ENCODE measurements at places on chromosomes 16 and 17.

DNA sequence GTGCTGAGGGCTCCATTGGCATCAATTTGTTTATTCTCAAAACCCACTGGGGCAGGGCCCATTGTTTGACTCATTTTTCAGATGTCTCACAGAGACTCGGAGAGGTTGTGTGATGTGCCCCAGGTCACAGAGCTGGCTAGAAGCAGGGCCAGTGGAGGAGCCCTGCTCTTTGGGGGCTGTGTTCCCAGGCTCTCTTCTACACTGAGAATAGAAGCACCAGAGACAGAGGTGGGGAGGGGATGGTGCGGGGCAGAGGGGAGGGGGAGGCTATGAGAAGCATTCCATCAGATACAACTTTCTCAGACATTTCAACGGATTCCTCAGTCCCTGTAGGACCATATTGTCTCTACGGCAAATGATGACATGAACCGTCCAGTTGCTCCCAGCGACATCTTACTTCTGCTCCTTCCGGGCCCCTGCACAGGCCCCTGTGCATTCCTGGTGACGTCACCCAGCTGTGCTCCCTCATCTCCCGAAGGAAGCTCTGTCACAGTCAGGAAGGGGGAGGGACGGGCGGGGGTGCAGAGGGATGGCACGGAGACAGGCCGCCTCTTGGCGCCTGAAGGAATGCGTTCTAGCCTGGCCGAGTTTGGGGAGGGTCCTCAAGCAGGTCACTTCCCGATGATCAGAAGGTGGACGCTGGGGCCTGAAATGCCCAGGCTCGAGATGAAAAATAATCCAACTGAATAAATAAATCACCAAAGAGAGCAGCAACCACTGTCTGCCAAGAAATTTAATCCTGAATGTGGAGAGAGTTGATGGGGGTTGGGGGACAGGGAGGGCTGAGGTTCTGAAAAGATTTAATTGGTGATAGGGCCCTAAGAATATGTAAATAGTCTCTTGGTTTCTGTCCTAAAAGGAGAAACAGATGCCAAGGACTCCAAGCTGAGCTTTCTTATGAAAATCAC lies 114.1 kb downstream of the NOG start:
- DNase-seq: peak; percentile 37

DNA sequence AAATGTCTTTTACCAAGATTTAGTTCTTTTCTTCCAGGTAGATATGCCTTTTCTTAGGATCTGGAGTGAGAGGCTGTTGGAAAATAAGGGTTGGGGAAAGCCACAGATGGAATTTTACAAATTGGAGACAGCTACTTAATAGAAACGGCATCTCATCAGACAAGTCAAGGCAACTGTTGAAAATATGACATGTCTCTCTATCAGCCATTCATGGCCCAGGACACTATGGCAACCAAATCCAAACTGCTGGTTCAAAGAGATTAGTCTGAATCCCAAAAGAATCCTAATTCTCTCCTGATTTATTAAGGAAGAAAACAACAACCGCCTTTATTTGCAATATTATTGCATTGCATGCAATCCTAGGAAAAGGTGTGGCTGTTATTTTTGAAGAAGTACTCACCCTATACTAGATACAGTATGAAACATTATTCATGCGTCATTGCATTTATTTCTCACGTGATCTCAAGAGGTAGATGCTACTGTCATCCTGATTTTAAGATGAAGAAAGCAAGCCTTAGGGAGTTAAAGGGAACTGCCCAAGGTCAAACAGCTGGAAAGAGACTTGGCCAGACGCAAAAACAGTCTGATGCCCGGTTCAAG lies 12.6 kb upstream of the CEP20 start:
- DNase-seq: no peak

GRCh38 chr16:56161658-56162057 lies 29.6 kb upstream of the GNAO1 start:
- no peak for DNase-seq

DNA sequence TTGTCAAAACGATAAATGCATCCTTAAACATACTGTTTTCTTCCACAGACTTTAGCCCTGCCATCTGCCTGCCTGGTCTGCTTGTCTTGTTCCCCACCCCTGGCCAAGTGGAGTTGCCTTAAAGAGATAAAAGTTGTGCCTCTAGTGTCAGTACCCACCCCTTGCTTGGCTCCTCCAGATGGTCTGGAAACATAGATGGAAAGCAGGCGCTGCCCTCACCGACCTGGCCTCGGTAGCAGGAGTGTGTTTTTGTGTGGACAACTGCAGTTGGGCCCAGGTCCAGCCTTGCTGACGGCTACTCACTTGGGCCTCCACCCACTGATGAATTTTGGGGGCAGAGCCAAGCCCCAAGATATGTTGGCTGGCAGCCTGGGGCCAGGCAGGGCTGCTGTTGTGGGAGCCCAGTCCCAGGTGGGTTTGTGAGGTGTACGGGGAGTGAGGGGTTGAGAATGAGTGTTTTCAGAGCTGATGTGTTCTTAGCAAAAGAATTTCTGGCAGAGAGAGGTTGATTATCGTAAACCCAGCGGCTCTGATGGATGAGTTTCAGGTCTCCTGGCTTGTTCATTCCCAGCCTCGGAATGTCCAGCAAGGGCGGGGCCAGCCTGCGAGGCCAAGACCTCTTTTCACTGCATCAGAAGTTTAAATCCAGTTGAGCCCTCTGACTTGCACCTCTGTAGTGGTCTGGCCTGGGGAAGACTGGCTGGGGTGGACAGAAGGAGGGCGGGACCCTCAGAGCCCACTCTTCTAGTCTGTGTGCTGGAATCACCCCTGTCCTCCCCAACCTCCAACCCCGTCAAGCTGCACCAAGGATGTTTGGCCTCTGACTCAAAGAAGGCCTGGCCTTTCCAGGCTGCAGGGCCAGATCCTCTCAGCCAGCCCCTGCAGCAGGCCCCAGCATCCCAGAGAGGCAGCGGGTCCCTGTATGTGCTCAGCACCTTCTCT lies 179.7 kb downstream of the RAB11FIP4 start:
- no peak for DNase-seq

DNA sequence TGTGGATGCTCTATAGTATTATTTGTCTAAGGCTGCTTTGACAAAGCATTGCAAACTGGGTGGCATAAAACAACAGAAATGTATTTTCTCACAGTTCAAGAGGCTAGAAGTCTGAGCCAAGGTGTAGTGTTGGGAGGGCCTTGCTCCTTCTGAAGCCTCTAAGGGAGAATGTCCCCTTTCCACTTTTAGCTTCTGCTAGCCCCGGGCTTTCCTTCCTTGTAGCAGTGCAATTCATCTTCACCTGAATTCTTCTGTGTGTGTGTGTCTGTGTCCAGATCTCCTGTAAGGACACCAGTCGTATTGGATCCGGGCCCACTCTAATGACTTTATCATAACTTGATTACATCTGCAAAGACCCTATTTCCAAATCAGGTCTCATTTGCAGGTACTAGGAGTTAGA lies 18.1 kb downstream of the KCNJ16 start:
- no peak for DNase-seq

- DNase-seq: no peak
Observed at GRCh38 chr17:38851434-38851833, 2.1 kb downstream of the RPL23 start.

- no peak for DNase-seq
Observed at GRCh38 chr17:50101346-50102163, 6.4 kb downstream of the PDK2 start.

DNA sequence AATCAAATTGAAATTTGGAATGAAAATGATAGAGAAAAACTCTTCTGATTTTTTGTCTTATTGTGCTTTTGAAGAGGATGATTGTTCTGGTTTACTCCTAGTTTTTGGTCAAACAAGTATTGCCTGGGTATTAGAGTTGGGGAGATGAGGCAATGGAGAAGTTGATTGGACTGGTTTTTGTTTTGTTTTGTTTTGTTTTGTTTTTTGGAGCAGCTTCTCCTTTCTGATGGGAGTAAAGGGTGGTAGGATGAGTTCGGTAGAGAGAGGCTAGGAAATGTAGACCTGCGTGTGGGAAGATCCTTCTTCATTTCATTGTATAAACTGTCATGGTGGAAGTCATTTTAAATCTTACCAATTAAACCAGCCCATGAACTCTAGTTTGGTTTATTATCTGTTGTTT lies 17.7 kb downstream of the ATP6V0A1 start:
- DNase-seq: no peak

DNA sequence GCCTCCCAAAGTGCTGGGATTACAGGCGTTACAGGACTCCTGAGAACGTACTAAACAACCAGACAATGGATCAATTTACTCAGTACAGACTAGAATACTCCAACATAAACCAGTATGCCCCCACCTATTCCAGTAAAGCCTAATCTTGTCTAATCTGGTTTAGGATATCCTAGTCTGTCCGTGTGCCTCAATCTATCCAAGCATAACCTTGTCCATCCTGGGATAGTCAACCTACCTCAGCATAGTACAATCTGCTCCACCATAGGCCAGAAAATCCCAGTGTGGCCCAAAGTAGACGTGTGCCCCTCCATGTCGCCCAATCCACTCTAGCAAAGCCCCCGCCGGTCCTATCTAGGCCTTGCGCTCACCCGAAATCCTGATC lies 625 bp downstream of the DVL2 start:
- no peak for DNase-seq

GRCh38 chr16:88881675-88882357 lies 15.4 kb upstream of the PABPN1L start:
- DNase-seq: no peak

- DNase-seq: peak; percentile 97
Observed at GRCh38 chr16:29805232-29806098, 864 bp upstream of the MAZ start.

GRCh38 chr17:31321481-31321880 lies at the start of gene EVI2A:
Gene EVI2A, minus strand, starts transcription at chr17:31321622. Its CDS starts 2,609 bp downstream, at chr17:31319013.
- no peak for DNase-seq

DNA sequence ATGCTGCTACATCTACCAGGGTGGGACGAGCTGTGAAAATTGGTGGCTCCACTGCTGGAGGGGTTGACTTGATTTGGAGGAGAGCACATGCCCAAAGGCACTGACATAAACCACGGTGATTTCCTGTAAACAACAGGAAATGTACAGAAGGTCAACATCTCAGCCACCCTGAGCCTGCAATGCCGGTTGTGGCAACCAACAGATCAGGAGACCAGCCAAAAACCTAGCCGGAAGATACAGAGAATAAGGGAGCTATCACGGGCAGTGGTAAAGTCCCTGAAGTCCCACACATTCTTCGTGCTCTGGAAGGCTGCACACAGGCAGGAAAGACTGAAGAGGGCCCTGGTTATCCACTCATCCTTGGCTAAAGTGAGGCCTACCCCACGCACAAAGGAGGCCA lies 56.2 kb downstream of the ADCY9 start:
- DNase-seq: no peak

GRCh38 chr17:36702636-36703035 lies 101.3 kb downstream of the MRM1 start:
- no peak for DNase-seq

GRCh38 chr17:1054656-1055055 lies 57.7 kb downstream of the TIMM22 start:
- DNase-seq: no peak

DNA sequence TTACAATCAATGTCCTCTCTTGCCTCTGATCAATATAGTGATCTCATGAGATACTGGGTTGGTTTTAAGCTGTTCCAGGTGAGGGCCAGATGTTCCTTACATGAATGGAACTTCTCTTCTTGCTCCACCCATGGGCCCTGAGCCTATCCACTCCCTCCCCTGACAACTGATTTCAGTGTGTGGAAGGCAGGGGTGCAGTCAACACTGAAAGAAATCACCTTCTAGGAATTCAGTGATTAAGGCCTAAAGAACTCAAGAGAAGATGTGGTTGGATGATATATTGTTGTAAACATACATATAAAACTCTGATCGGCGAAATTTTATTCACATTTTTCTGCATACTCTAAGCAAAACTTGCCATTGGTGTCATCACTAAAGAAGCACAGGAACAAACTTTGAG lies 6.7 kb upstream of the GOSR2 start:
- DNase-seq: no peak

DNA sequence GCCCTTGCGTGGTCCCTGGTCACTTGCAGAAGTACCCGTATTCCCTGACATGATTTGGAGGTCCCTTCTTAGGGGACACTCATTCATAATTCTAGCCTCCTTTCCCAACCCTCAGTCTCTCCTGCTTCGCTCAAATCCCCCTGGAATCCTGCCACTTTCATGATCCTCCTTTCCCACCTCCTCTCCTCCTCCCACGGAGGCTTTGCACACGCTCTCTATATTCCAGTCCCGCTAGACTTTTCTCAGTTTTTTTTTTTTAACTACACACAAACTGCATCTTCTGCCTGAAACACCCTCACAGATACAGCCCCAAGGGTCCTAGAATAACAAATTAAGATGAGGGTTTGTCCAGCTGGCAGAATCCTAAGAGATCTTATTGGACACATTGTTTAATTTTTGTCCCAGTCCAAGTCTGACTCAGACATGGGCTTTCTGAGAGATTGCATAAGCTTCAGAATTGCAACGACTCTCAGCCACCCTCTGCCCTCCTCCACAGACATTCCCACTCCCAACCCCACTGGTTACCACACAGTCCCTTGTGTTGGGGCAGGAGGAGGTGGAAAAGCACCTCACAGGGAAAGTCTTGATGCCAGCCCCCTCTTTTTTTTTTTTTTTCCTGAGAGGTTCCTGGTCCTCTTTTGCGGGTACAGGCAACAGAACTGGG lies 739.5 kb upstream of the EEF2KMT start:
- DNase-seq: no peak

DNA sequence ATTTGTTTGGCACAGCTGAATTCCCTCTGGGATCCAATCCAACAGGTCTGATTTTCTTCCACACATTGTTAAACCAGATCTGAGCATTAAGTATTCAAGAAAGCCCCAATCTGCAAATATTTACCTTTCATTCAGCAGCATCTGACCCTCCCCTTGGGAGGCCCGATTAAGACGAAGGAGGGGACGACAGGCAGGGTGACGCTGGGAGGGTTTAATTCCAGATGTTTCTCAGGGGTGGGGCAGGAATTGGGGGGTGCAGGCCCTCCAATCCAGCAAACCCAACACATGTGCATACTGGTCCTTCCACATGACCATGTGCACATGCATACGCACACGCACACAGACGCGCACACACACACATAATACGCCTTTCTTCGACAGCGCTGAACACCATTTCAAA lies 240.5 kb downstream of the GSG1L start:
- no peak for DNase-seq

DNA sequence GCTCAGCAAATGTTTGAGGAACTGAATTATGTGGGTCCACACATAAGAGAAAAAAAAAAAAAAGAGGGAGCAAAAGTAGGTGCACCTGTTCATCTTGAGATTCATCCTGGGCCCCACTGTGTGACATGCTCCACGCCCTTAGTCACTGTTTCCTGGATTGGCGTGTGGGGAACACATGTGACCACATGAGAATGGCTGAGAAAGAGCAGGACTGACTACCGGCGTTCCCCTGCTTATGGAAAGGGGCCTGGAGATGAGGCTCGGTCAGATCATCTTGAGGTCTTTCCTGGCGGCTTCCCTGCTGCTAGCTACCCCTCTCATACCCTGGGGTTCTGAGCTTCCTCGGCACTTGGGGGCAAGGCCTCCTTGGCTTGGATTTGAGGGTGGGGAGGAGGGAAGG lies 3.9 kb downstream of the DEXI start:
- no peak for DNase-seq

- no peak for DNase-seq
Observed at GRCh38 chr16:67703626-67704025, 15.5 kb downstream of the GFOD2 start.

- DNase-seq: no peak
Observed at GRCh38 chr17:54971147-54971546, 2.6 kb downstream of the STXBP4 start.

GRCh38 chr16:57807968-57808528 lies 5.8 kb upstream of the KIFC3 start:
- peak; percentile 71 for DNase-seq

Measured in WTC11 (cell line).